ENCODE measurements at places on chromosomes 2 and 18.

- no peak for DNase-seq
Observed at GRCh38 chr18:53411511-53411910, 813.0 kb downstream of the MBD2 start.

DNA sequence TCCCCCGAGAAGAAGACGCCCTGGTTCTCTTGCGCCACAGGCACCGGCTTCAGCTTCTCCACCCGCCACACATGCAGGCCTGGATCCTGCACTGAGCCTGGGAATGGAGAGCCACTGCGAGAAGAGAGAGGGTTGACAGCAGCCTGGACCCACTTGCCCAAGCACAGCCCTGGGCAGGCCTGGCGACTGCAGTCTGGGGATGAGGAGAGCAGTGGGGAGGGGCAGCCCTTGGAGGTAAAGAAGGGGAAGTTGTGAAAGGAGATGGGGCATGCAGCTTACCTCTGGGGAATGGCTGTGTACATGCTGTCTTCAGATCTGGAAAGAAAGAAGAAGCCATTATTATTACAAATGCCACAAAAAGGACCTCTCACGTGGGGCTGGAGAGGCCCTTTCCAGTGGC lies 8.3 kb downstream of the CAPG start:
- DNase-seq: no peak

GRCh38 chr2:154978710-154979109 lies 280.2 kb downstream of the KCNJ3 start:
- DNase-seq: no peak

DNA sequence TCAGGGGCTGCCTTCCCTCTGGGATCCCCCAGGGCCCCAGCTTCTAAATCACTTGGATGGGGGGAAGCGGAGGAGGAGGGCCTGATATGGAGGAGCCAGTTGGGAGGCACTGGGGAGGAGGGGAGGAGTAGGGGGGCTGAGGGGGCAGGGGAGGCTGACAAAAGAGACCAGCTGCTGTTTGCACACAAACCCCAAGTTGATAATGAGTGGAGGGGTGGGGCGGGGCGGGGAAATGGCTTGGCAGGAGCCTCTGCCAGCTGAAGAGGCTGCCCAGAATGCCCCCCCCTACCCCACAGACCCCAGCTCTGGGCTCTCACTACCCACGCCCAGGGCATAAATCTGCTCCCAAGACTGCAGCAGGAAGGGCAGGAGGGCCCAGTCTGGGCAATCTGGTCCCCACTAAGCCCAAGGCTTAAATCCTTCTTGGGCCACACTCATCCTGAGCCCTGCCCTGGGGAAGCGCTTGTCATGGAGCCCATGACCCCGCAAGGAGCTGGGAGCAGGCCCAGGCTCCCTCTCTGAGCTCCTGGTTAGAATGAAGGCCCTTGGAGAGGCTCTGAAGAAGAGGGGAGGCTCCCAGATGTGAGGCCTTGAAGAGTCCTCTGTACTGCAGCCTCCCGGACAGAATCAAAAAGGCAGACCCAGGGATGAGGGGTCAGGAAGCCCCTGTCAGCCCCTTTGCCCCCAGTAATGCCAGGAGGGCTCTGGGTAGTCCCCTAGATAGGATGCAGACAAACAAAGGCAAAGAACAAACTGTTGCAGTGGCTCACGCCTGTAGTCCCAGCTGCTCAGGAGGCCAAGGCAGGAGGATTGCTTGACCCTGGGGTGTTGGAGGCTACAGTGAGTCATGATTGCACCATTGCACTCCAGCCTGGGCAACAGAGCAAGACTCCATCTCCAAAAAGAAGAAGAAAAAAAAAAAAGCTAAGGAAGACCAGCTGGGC lies 24.8 kb upstream of the PTMA start:
- no peak for DNase-seq

DNA sequence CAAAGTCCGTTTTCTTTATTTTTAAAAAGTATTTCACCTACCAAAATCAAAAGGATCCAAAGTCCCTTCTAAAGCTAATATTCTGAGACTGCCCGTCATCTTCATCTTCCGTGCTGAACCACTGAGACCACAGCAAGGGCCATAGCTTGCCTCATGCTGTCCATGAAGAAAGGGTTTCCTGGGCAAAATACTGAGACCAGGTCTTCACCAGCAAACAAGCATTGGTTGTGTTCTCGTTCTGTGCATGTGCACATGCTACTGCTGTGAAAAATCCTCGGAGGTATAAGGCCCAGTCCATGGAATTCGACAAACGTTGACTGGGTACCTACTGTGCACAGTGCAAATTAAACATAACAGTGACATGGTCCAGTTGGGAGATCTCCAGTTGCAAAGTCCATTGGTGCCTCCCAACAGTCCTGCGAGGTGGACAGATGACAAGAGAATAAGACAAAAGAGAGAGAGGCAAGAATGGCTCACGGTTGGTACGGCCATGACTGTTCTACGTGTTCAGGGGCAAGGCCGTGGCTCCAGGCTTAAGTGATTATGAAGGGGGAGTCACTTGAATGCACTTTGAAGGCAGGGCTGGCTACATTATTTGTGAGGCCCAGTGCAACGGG lies 192.6 kb upstream of the GLI2 start:
- no peak for DNase-seq

Measured in AG20443 (cell line).